ENCODE measurements at places on chromosomes 1 and 21. TPM values are rescaled to one million over a fixed set of nuclear protein-coding genes. Genes with fewer than 3 reads are reported as not detected.

Gene CCDC181
- 0.14 TPM for total RNA-seq

Gene RNF186
- not detected for total RNA-seq

Gene LCE1C
- not detected for total RNA-seq

Gene SLAMF8
- not detected for total RNA-seq

Gene CHI3L1
- 35.3 TPM for total RNA-seq

Gene C1orf87
- not detected for total RNA-seq

Gene CFHR1
- total RNA-seq = not detected

Gene LCE1A
- not detected for total RNA-seq

Gene FMO5
- 0.71 TPM for total RNA-seq

Gene POTED
- total RNA-seq = not detected

Gene VASH2
- 3.0 TPM for total RNA-seq

Gene NUF2
- 1.3 TPM for total RNA-seq

Gene SFN
- total RNA-seq = 0.28 TPM
